ENCODE measurements at places on chromosomes 1 and 21. TPM values are rescaled to one million over a fixed set of nuclear protein-coding genes. Genes with fewer than 3 reads are reported as not detected.

Gene CDA
- total RNA-seq: not detected

Gene IER5
- 17.0 TPM for total RNA-seq

Gene VHLL
- not detected for total RNA-seq

Gene KCNH1
- total RNA-seq: not detected

Gene MTARC1
- 0.44 TPM for total RNA-seq

Gene PPCS
- 44.3 TPM for total RNA-seq

Gene HAO2
- not detected for total RNA-seq

Gene GBP6
- total RNA-seq: not detected

Gene PDPN
- 50.9 TPM for total RNA-seq

Gene H6PD
- total RNA-seq: 92.2 TPM

Gene KCTD3
- 31.8 TPM for total RNA-seq

Gene TFF1
- total RNA-seq: not detected

Gene JUN
- 161 TPM for total RNA-seq

Gene LCE2B
- not detected for total RNA-seq

Gene TMEM81
- total RNA-seq: 0.50 TPM

Gene MIB2
- total RNA-seq: 40.8 TPM

Gene CFHR3
- 0.31 TPM for total RNA-seq

Gene EXO1
- 0.24 TPM for total RNA-seq
